Peyer's patch (tissue), 4 donors: ENCODE measurements at places on chromosomes 6 and 20.
A peak's percentile ranks its signal among the peaks of the same experiment; 100 is the strongest.

DNA sequence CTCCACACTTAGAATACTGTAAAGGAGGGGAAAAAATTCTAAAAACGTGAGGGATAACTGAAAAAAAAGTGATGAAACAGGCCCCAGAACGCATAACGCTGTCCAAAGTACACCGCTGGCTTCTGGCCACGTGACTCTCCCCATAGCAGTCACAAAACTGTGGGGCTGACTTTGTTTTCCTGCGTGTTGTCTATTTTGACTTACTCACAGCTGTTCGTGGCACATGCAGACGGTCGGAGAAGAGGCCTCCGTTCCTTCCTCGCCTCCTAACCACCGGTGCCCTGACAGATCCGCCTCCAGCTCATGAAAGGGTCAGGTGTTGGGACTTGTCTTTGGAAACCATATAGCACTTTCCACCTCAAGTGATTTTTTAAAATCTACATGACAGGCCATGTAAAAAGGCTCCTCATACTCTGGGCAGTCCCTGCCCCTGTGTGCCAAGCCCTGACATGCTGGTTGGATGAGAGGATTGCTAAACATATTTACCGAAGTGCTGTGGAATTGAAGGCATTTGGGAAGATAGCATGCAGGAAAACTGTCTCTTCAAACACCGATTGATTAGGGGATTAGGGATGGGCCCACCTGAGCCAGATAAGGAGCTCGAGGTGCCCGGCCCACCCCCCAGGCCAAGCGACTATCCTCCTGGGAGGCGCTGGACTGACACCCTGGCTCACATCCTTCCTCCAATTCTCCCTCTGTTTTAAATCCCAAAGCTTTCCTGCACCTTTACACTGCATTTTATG, 54.8 kb downstream of the DACT2 start:
- DNase-seq: no peak

DNA sequence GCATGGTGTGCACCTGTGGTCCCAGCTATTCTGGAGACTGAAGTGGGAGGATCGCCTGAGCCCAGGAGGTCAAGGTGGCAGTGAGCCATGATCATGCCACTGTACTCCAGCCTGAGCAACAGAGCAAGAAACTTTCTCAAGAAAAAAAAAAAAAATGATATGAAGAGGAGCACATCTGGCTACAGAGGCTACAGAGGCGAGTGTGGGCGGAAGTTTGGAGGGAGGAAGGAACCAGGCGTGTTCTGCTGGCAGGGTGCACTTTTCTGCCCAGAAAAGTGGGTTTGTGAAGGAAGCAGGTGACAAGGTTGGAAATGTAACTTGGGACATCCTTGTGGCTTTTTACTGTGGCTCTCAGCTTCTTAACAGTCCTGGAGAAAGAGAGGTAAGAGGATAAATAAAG, 96.7 kb downstream of the SNX5 start:
- DNase-seq: no peak

- no peak for DNase-seq
Observed at GRCh38 chr6:159807150-159807858, 7.2 kb downstream of the PNLDC1 start.

- DNase-seq: no peak
Observed at GRCh38 chr6:53273370-53273769, 75.4 kb downstream of the ELOVL5 start.

- DNase-seq: no peak
Observed at GRCh38 chr6:113317891-113318574, 539.1 kb upstream of the MARCKS start.

DNA sequence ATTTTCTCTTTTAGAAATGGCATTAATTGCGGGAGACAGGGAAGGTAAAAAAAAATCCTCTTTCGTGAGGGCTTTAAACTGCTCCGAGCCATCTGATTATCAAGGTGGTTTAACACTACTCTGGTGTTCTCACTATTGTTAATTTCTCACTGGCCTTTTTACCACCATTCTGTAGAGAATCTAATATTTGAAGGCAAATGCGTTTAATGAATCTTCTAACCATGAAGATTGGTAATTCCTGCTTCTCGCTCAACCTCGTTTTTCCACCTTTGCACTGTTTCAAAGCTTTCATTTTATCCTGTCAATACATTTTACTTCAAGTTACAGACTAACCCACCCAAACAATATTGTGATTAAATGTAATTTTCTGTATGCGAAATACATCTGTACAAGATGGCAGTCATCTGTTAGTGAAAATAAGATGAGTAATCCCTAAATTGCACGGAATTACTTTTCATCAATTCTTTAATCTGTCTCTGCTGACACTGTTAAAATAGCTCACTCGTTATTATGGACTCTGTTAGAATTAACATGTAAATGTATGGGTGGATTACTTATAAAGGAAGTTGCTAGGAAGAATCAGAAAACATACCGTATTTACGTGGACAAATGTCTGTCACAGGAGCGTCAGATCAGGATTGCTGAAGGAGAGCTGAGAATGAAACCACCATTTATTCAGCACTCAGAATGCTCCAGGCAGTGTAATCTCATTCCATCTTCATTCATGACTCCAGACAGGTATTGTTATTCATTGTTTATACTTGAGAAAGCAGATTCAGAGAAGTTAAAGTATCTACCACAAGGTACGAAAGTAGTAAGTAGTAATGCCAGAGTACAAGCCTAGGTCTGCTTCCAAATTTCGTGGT, 1.1 kb upstream of the LCA5 start:
- DNase-seq: no peak

DNA sequence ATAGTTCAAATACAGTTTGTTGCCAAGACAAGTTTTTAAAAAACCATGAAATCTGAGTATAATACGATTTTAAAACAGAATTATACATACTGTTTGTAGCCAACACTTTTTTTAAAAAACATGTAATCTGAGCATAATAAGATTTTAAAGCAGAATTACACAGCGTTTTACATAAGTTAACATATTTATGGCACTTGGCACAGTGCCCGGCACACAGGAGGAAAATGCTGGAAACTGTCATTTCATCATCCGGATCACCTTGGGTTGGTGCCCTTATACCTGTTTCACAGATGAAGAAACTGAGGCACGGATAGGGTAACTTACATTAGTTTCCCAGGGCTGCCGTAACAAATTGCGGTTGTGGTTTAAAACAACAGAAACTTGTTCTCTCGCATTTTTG, 193.0 kb downstream of the BMP7 start:
- DNase-seq: no peak

DNA sequence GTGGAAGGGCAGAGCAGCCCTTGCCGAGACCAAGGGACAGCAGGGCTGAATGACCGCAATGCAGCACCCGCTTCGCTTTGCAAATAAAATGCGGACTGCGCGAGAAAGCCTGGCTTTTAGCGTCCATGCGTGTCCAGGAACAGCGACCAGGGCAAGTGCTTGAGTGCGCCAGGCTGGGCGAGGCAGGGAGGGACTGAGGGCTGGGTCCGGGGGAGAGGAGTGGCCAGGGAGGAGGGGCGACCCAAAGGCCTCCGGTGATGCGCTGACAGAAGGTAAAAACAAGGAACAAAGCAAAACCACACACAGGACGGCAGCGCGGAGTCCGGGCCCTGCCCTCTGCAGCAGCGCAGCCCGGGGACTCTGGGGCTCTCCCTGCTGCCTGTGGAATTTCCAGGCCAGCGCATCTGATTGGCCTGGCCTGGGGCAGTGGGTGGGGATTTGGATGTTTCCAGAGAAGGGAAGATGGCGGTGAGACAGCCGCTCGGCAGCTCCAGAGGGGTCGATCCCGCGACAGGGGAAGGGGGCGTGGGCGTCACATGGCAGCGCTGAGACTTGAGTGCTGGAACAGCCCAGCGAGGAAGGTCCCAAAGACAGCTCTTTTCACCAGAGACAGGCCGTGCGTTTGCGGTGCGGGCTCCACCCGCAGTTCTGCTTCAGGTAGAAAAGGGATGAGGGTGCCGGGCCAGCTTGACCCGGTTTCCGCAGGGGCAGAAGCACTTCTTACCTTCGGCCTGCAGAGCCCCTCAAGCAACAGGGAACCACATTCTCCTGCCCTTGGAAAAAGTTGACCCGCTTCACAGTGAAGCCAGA, 51.8 kb downstream of the SSR1 start:
- DNase-seq: peak; percentile 87

DNA sequence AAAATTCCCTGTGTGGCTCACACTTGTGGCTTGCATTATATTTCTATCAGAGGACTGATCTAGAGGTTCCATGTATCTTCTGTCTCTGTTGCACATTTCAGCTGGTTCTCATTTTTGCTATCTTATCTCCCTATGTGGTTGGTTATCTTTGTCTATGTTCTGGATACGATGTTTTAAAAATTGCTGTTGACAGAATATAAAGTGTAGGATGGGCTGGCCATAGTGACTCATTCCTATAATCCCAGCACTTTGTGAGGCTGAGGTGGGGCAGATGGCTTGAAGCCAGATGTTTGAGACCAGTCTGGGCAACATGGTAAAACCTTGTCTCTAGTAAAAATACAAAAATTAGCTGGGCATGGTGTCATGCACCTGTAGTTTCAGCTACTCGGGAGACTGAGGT, 9.9 kb upstream of the ULBP3 start:
- no peak for DNase-seq

DNA sequence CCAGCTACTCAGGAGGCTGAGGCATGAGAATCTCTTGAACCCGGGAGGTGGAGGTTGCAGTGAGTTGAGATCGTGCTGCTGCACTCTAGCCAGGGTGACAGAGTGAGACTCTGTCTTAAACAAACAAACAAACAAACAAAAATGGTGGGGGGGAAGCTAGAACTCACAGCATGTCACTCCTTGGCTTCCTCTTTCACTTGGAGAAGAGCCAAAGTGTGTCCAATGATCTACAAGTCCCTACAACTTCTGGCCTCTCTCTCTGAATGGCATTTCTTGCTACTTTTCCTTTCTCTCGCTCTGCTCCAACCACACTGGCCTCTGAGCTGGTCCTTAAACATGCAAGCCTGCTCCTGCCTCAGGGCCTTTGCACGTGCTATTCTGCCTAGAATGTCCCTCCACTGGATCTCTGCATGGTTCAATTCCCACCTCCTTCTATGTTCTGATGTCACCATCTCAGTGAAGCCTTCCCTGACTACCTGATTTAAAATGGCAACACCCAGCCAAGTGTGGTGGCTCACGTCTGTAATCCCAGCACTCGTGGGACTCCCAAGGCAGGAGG, 8.1 kb downstream of the TLDC2 start:
- DNase-seq: no peak

DNA sequence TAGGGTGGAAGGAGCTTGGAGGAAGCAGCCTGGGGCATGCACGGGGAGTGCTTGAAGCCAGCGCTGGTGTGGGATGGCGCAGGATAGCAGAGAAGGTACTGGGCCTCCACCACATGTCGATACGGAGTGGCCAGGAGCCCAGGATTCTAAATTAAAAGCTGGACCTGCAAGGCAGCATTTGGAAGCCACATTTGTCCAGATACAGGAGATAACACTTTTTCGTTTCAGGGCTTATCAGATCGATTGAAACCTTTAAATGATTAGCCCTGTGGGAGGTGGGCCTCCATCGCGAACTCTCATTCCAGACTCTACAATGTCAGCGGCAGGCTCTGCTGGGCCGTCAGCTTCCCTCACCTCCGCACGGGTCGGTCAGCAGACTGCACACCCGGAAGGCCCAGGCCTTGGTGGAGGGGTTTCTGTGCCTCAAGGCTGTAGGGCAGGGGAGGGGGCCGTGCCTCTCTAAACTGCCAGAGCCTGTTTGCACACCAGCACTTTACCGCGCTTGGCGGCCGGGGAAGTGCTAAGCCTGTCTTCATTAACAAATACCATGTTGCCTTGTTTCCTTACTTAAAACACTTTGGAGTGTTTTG, 17.9 kb downstream of the EDN3 start:
- DNase-seq: peak; percentile 36

DNA sequence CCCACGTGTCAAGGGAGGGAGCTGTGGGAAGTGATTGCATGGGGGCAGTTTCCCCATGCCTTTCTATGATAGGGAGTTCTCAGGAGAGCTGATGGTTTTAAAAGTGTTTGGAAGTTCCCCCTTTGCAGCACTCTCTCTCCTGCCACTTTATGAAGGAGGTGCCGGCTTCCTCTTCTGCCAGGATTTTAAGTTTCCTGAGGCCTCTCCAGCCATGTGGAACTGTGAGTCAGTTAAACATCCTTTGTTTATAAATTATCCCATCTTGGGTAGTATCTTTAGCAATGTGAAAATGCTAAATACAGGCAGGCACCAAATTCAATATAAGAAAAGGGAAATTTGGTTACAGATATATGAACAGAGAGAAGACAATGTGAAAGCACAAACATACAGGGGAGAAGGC, 96.4 kb upstream of the EPHA7 start:
- no peak for DNase-seq

- DNase-seq: peak; percentile 54
Observed at GRCh38 chr6:82364087-82365015, 734 bp downstream of the TPBG start.

- DNase-seq: no peak
Observed at GRCh38 chr6:24576447-24576846, 69.5 kb downstream of the KIAA0319 start.

DNA sequence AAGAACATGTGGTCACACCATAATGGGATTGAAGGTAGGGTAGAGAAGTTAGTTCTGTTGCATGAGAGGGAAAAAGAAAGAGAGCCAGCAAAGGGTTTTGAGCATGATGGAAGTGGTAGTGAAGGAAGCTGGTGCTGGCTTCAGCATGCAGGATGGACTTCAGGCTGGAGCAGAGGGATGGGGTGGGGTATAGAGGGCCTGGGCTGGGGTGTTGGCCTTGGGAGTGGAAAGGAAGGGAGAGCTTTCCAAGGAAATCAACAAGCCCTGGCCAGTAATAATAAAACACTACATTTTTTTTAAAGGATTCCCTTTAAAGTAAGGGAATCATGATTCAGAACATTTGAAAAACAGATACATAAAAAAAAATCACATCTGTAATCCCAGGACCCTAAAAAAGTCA, 61.2 kb downstream of the LAMA4 start:
- no peak for DNase-seq

DNA sequence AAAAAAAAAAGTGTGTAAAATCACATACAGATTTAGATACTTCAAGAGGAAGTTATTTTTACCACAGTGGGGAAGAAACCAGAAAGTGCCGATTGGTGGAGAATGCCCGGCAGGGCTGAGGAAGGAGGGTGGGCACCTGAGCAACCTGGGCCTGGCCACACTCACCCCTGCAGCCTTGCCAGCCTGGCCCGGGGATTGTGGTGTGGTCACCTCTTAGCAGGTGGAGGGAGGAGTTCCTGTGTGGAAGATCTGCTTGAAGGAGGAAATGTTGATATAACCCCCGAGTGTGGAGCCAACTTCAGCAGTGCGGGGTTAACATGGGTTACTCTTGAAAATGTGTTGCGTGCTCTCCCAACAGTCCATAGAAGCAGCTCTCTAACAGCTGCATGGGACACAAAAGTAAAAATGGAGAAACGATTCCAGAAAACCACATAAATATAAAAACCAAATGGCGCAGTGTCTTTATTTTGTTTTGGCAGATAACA, 14.7 kb downstream of the UST start:
- no peak for DNase-seq

- no peak for DNase-seq
Observed at GRCh38 chr20:7272512-7272911, 505.0 kb downstream of the BMP2 start.

DNA sequence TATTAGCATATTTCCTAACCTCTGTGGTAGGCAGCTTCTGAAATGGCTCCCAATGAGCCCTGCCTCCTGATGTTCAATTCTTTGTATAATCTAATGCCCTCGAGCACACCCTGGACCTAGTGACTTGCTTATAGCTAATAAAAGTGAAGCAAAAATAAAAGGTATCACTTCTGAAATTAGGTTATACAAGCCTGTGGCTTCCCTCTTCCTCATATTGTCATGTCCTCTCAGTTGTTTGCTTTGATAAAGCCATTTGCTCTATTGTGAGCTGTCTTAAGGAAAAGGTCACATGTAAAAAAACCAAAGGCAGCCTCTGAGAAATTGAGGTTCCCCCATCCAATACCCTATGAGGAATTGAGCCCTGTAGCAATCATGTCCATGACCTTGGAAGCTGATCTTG, 442.1 kb upstream of the ADGRB3 start:
- DNase-seq: no peak
